ENCODE measurements at places on chromosomes 2 and 18.

DNA sequence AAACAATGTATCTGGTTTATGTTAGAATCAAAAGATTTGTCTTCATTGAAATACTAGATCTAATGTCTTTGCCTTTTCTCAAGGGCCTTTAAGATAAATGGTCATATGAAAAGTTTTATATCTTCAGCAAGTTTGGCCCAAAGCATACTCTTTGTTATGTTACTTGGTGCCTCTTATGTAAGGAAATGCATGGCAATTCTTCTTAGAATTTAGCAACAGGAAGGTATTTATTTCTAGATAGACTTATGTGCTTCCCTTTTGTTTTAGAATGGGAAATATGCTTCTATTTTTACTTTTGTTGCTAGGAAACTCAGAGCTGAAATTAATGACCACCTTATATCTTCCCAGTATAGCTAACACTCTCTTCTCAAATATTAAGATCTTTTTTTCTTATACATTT lies 117.4 kb upstream of the DLX2 start:
- DNase-seq = no peak

DNA sequence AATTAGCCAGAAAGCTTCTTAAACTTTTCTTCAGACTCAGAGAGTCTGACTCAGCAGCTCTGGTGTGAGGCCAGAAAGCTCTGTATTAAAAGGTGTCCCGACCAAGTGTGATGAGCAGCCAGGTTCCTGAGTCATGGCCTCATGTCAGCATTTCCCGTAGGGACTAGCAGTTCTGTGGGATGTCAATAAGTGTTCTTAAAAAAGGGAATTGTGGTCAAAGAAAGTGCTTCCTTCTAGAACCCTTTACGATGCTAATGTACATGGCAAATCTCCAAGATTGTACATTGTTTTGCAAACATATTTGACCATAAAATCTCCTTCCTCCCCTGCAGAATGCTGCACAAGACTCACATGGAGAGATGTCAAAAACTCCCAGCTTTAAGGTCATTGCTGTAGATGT lies 80.1 kb downstream of the PLA2R1 start:
- no peak for DNase-seq

- no peak for DNase-seq
Measured at GRCh38 chr18:78920456-78921138, 59.0 kb upstream of the SALL3 start.

GRCh38 chr18:36297417-36298125 lies at the start of gene FHOD3:
FHOD3 (plus strand) TSS chr18:36297713; CDS start chr18:36297836, 123 bp downstream.
- DNase-seq = no peak

DNA sequence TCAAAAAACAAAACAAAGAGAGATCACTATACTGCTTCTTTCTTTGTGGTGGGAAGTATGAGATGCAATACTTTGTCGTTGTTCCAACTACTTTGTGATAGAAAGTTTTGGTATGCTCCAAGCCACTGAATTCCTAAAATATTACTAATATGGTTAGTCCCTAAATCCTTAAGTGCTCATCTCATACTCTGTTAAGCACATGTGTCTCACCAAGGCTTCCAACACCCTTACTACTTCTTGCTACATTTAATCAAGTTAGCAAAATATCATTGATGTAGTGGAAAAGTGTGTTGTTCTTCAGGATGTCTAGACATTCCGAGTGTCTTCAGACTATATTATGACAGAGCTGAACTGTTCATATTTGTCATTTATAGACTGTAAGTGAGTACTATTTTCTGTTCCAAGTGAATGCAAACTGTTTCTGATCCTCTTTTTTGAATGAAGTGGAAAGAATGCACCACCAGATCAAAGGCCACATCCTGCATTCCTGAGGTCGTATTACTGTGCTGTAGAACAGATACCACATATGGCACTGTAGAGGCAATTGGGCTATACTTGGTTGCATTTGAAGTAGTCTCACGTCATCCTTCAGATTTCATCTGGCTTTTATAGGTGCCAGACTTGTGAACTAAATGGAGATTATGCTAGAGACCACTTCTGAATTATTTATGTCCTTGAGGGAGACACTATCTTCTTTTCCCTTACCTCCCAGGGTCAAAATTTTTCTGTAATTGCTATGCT lies 298.4 kb upstream of the ZNF521 start:
- DNase-seq = no peak

- no peak for DNase-seq
Measured at GRCh38 chr2:163556511-163556910, 179.3 kb downstream of the FIGN start.

GRCh38 chr2:220556658-220557057 lies 929.2 kb downstream of the SLC4A3 start:
- DNase-seq = no peak

- no peak for DNase-seq
Measured at GRCh38 chr2:42047488-42048298, at the start of gene PKDCC. PKDCC (plus strand) TSS chr2:42048021; CDS start chr2:42048200, 179 bp downstream.

DNA sequence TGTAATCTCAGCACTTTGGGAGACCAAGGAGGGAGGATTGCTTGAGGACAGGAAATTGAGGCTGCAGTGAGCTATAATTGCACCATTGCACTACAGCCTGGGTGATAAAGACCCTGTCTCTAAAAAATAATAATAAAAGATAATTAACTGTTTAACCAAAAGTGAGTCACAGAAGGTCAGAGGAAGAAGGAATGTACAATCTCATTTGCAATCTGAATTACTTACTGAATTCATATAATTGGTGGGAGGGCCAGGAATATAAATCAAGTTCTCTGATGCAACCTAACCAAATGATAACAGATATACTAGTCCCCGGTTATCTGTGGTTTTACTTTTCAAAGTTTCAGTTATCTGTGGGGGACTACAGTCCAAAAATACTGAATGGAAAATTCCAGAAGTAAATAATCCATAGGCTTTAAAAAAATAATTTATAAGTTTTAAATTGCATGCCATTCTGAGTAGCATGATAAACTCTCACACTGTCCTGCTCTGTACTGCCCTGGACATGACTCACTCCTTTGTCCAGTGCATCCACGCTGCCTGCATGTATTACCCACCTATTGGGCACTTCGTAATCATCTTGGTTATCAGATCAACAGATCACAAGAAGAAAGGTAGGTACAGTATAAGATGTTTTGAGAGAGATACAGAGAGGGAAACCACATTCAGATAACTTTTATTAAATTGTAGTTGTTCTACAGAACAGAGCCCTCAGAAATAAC lies 12.8 kb upstream of the MATN3 start:
- DNase-seq = no peak

- DNase-seq = no peak
Measured at GRCh38 chr2:10604604-10605003, 85.2 kb downstream of the NOL10 start.

- DNase-seq = no peak
Measured at GRCh38 chr2:28552045-28552823, 56.4 kb downstream of the PLB1 start.

- DNase-seq = no peak
Measured at GRCh38 chr2:221050020-221050795, 521.9 kb downstream of the EPHA4 start.

GRCh38 chr2:128736689-128737545 lies 418.2 kb upstream of the HS6ST1 start:
- no peak for DNase-seq

DNA sequence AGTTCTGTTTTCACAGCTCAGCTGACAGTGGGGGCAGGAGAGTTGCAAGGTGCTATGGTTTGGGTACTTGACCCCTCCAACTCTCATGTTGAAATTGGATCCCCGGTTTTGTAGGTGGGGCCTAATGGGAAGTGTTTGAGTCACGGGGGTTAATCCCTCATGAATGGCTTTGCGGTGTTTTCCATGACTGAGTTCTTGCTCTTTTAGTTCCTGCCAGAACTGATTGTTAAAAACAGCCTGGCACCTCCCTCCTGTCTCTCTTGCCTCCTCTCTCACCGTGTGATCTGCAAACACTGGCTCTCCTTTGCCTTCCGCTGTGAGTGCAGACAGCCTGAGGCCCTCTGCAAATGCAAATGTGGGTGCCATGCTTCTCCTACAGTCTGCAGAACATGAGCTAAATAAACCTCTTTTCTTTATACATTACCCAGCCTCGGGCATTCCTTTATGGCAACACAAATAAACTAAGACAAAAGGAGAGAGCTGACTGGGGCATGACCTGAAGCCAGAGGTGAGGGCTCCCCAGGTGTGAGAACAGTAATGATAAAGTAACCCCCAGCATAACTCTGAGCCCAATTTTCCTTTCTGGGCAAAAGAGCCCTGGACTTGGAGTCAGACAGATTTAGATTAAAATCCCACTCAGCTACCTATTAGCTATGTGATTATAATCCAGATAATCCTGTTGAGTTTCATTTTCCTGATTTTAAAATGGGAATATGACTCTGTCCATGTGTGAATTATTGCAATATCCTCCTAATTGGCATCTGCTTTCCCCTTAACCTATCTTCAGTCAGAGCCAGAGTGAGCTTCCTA lies 64.9 kb upstream of the CAPN13 start:
- no peak for DNase-seq

DNA sequence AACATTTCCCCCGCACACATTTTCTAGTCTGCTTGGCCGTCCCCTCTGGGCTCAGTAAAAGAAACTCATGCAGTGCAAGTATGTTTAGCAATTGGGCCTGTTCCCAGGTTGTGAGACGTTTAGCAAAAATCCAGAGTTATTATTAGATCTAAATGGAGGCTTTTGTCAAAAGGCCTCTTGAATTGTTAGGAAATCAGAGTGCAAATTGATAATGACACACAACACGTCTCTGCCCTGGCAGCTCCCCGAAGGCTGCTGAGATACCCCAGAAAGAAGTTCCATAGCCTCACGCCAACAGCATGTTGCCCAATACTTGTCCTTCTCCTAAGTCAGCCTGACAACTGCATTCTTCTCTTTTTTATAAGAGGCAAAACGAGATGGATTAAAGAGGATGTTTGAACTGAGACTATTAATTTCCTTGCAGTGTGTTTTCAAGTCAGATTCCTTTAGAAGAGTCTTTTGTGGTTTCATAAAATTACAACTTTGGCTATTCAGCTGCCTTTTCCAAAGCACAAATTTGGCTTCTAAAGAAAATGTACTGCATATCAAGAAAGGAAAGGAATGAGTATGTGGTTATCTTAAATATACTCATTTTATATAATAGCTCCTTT lies 202.2 kb downstream of the TRIB2 start:
- DNase-seq = no peak

DNA sequence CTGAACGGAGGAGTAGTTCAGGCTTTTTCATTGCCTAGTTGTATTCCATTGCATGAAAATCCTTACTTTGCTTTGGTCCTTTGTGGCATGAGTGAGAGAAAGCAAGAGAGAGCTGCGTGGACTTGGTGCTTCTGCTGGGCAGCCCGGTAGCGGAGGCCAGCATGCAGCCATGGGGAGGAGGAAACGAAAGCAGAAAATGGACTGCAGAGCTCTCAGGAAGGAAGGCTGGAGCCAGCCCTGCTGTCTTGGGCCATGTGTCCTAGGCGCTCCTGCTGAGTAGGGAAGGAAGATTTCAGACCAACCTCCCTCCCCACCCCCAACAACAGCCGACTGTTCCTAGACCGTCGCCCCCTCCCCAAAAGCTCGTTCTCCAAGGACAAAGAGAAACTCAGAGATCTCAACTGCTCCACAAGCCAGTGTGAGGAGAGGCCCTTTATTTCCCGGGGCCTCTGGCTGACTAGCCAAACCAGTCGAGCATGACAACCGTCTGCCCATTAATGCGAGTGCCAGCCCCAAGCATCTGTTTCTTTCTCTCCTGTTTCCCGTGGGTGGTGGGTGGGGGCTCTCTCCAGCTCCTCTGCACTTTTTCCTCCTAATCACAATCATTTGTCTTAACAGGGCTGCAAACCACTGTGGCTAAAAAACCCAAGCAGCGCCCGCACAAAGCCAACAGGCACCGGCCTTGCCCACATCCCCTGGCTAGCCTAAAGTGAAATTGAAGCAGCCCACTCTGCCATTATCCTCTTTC lies 66.8 kb upstream of the FZD7 start:
- no peak for DNase-seq

- no peak for DNase-seq
Measured at GRCh38 chr2:143255086-143255485, 125.9 kb downstream of the ARHGAP15 start.

DNA sequence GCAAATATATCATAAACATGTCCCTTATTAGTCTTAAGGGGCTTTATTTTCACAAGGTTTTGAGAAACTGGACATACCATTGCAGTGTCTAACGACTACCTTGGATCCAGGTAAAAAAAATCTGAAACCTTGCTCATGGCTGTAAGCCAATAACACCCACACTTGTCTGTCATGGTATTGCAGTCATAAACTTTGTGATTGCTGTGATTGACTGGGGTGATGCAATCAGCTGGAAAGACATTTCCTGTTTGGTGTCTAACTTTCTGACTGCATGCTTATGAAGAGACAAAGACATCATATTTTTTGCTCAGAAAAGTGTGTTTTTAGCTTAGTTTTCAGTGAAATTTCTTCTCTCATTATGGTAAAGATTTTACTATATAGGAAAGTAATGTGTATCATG lies 635.0 kb downstream of the TSN start:
- DNase-seq = no peak

- DNase-seq = no peak
Measured at GRCh38 chr2:236855866-236856847, 229.5 kb upstream of the COPS8 start.

GRCh38 chr2:157769856-157770255 lies 106.3 kb downstream of the ACVR1 start:
- DNase-seq = no peak

Measured in esophagus squamous epithelium (tissue), 5 donors.